ENCODE measurements at places on chromosomes 4 and X.

- no peak for DNase-seq
Measured at GRCh38 chr4:80070880-80071603, 2.0 kb downstream of the ANTXR2 start.

DNA sequence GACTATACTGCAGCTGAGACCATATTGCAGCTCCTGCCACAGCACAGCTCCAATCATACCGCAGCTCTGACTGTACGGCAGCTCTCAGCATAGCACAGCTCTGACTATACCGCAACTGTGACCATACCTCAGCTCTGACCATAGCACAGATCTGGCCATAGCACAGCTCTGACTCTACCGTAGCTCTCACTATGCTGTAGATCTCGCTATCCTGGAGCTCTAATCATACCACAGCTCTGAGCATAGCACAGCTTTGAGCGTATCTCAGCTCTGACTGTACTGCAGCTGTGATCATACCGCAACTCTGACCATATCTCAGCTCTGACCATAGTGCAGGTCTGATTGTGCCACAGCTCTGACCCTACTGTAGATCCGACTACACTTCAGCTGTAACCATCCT, 139.2 kb downstream of the ASMT start:
- no peak for DNase-seq

- DNase-seq = no peak
Measured at GRCh38 chr4:56077676-56078075, 128.9 kb downstream of the CEP135 start.

DNA sequence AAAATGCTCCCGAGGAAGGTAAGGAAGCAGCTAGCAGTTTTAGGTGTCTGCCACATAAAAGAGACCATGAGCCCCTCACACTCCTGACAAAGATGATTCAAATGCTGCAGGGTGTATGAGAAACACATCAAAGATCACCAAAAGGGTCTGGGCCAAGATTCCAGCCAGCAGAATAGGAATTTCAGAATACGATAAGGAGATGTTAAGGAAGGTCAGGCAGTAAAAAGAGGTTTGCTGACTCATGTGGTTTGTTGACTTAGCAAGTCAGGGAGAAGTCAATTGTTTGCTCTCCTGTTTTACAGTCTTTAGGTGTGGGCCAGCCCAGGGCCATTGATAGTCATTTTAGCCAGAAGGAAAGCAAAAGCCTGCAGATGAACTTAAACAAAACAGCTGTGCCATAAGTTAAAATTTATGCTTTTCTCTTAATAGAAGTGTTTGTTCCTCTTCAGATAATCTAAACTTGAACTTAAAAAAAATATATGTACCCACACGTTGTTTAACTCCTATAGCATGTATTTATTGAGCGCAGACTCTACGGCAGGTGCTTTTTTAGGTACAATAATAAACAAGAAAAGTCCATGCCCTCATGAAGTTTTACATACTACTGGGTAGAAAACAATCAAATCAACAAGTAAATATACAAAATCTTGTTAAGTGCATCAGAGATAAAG, 115.6 kb downstream of the CAMK2D start:
- no peak for DNase-seq

- DNase-seq = no peak
Measured at GRCh38 chrX:13110433-13111324, 66.3 kb upstream of the FAM9C start.

GRCh38 chr4:38669208-38669607, 5.2 kb downstream of the KLF3 start:
- no peak for DNase-seq

- DNase-seq = no peak
Measured at GRCh38 chrX:54817220-54817820, 9.8 kb downstream of the MAGED2 start.

GRCh38 chrX:24377911-24378468, 17.6 kb downstream of the SUPT20HL1 start:
- no peak for DNase-seq

GRCh38 chrX:22220941-22221340, 51.8 kb upstream of the CBLL2 start:
- DNase-seq = no peak

- DNase-seq = no peak
Measured at GRCh38 chrX:78527263-78527662, 131.9 kb downstream of the RTL3 start.

DNA sequence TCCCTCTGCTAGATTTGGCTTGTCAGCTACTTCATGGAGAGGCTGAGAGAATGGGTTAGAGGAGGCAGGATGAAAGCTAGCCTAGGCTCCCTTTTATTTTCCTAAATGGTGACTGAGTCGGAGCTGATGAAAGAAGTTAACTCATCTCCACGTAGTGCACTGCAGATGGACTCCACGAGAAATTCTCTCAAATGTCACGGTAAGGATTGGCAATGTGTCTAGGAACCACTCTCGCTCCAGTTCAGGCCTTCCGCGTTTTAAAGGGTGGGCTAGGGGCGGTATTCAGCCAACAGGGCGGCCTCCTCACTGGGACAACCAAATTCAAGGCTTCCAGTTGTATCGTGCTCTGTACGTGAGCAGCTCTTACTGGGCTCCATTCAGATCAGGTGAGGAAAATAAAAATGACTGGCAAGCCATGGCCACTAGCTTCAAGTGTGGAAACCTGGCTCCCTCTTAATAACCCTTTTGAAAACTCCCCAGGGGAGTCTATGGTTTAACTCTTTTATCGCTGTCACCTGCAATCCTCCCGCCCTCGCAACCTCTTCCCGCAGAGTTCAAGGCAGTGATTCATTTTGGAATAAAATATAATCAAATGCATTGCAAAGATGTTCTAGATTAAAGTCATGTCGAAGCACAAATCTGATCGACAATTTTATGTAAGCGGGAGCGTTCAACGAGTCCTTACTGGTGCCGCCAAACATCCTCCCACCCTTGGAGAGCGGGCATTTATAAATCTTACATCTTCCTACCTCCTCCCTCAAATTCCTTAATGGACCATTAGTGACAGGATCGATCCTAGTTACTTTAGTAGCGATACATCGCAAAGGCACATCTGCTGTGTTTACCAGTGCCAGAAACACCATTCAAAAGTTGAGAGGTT, 1.2 kb downstream of the SPOCK3 start:
- DNase-seq = no peak

GRCh38 chr4:188005561-188005960, 10.0 kb downstream of the ZFP42 start:
- no peak for DNase-seq

- DNase-seq = no peak
Measured at GRCh38 chr4:24551492-24552289, 32.7 kb downstream of the DHX15 start.

- no peak for DNase-seq
Measured at GRCh38 chr4:147831551-147832171, 99.8 kb downstream of the ARHGAP10 start.

DNA sequence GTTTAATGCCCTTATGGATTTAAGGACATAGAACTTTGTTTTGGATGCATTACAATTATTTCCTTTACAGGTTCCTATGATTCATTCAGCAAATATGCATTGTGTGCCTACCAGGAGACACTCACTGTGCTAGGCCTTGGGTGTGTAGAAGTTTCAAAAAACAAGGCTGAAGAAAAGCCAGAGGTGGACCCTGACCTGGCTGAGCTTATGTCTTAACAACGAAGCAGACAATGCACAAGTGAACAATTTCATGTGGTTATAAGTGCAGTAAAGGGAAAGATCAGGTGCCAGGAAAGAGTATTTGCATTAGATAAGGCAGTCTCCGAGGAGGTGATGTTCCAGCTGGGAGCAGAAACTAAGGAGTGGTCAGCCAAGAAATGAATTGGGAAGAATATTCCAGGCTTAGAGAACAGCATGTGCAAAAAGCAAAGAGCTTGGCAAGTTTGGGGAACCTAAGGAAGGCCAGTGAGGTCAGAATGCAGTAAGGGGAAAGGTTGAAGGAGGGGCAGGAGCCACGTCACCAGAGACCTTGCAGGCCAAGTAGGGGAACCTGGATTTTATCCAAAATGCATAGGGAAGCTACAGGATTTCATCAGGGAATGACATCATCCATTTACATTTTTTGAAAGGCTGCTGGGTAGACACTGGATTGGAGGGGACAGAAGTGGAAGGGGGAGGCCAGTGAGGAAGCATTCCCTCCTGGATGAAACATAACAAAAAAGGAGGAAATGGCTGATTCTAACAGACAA, 193.6 kb downstream of the SOWAHB start:
- DNase-seq = no peak

- DNase-seq = no peak
Measured at GRCh38 chr4:60422439-60422838, 777.7 kb upstream of the ADGRL3 start.

- no peak for DNase-seq
Measured at GRCh38 chr4:20440170-20440569, 188.5 kb downstream of the SLIT2 start.

DNA sequence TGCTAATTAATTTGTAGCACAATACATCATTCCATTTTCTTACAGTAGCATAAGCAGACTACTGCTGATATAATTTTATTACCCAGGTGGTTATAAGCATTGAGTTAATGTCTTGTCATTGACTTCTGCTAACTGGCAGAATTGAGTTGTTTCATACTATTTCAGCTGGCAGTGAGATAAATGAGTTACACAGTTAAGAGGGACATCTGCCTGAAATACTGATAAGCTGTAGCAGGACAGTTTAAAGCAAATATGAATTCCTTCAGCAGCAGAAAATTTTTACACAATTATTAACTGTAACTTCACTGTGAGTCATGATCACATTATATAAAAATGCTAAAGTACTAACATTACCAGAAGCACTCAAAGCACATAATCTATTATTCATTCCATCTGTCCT, 326.8 kb downstream of the INPP4B start:
- no peak for DNase-seq

DNA sequence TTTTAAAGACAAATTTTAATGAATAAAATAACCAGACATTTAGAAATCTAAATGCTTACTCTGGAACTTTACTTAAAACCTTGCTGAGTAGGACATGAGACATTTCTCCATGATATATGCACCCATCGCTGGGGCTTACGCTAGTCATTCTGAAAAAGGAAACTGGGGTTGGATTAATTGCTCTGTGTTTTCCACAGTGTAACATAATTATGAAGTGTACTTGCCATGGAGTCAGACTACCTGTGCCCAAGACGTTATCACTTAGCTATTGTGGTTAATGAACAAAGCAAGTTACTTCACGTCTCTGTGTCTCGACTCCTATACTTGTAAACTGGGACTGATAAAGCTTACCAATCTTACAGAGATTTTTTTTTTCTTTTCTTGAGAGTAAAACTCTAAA, 47.8 kb downstream of the SHISA3 start:
- DNase-seq = no peak

DNA sequence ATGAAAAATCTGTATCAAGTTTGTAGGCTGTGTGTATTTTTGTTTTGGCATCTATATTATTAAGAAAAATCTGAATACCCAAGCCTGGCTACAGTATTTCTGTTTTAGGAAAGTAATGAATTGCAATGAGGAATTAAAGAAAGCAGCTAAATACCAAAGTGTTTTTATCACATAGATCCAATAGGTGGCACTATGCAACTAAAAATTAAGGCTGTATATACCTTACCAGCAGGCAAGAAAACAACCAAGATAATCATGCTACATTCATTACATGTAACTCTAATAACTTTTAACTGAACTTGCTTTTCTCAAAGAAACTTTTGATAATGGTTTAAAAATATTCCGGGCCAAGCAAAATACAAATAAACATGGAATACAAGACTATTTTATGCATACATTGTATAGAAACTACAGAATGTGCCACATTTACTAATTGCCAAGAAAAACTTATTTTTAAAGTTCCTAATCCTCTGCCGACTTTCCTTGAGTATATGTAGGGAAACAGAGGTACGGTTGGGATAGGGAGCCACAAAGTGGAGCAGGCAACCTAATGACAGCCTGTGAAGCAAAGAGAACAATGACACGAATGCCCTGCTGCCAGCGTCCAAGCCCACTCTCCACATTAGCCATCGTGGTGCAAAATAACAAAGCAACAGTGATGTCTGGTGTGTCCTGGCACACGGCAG, 63.7 kb downstream of the SEC24D start:
- no peak for DNase-seq

GRCh38 chrX:46485897-46486296, 59.3 kb downstream of the ZNF674 start:
- DNase-seq = no peak

DNA sequence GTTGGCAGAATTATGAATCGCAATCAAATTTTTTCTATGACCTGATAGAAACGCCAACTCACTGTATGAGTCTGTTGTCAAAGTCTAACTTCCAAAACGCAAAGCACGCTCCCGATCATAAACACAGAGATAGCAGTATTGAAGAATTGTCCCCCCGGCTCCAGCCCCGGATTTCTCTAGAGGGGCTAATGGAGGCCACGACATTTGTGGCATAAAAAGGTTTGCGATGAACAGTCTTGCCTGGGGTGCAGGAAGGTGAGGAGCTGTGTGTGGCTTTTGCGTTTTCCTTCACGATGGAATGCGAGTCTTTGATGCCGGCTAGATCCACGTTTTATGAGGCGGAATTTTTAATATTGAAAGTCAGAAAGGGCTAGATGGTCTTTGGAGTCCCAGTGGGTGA, 183.0 kb downstream of the CRLF2 start:
- no peak for DNase-seq

All from activated CD8-positive, alpha-beta memory T cell treated with anti-CD3 and anti-CD28 coated beads for 48 hours (primary cell).